Cardiac muscle cell (in vitro differentiated cells and primary cell): ENCODE measurements at places on chromosomes 5 and 9. TPM values are rescaled to one million over a fixed set of nuclear protein-coding genes. Genes with fewer than 3 reads are reported as not detected.

- no peaks in the 10 kb centered on the region for H3K36me3 ChIP-seq
- DNase-seq = no peak
- no peak overlapping the region for H3K27ac ChIP-seq
- H3K4me3 ChIP-seq = no peak overlapping the region
- H3K4me1 ChIP-seq = no peaks in the 10 kb centered on the region
Measured at GRCh38 chr9:88917375-88917774, 73.9 kb upstream of the S1PR3 start.

- no peak for DNase-seq
- no peak overlapping the region for H3K27ac ChIP-seq
- H3K4me1 ChIP-seq = peaks cover 33% of the 10 kb centered on the region
- H3K36me3 ChIP-seq = no peaks in the 10 kb centered on the region
Measured at GRCh38 chr9:20495098-20495497, 127.2 kb downstream of the MLLT3 start.

- no peaks in the 10 kb centered on the region for H3K4me1 ChIP-seq
- no peaks in the 10 kb centered on the region for H3K36me3 ChIP-seq
- no peak overlapping the region for H3K4me3 ChIP-seq
- H3K27ac ChIP-seq = no peak overlapping the region
Measured at GRCh38 chr9:122453677-122454135, 24.0 kb downstream of the OR1J1 start.

DNA sequence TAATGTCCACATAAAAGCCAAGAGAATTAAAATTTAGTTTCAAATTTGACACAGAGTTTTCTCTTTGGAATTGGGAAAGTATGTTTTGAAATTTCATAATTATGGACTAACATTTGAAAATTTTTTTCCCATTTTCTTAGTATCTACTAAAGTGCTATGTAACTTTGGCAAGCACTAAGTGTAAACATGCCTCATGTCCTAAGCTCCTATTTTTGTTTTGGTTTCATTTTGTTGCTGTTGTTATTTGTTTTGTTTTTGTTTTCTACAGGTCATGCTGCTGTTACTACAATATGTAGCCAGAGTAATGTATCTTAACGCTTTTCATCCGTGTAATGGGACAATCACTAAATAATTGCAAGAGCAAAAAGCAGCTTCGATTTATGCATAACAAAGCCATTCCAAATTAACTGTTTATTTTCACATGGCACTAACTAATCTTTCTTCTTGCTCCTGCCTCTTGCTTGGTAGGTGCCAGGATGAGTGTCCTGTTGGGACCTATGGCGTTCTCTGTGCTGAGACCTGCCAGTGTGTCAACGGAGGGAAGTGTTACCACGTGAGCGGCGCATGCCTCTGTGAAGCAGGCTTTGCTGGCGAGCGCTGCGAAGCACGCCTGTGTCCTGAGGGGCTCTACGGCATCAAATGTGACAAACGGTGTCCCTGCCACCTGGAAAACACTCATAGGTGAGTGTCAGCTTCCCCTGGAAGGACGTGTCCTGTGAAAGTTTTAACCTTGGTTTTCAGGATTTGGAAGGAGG lies 107.3 kb upstream of the PRRC1 start:
- H3K4me1 ChIP-seq = peaks cover 10% of the 10 kb centered on the region
- no peaks in the 10 kb centered on the region for H3K36me3 ChIP-seq
- no peak overlapping the region for H3K4me3 ChIP-seq
- H3K27ac ChIP-seq = no peak overlapping the region
- no peaks in the 10 kb centered on the region for H3K27me3 ChIP-seq
- DNase-seq = no peak

- no peaks in the 10 kb centered on the region for H3K27me3 ChIP-seq
- H3K27ac ChIP-seq = no peak overlapping the region
- H3K4me1 ChIP-seq = no peaks in the 10 kb centered on the region
- no peak for DNase-seq
Measured at GRCh38 chr5:18745042-18745987, 1111.1 kb downstream of the TAF11L14 start.

CCDC192 gene
- total RNA-seq = not detected in 2 replicates

JAKMIP2 gene
- 15.9 and 19.6 TPM in 2 replicates for total RNA-seq

NKD2 gene
- total RNA-seq = 3.4 and 4.4 TPM in 2 replicates

- H3K4me3 ChIP-seq = no peak overlapping the region
- no peak for DNase-seq
- peaks cover 16% of the 10 kb centered on the region for H3K4me1 ChIP-seq
- H3K27me3 ChIP-seq = no peaks in the 10 kb centered on the region
- H3K36me3 ChIP-seq = peaks cover 31% of the 10 kb centered on the region
- no peak overlapping the region for H3K27ac ChIP-seq
Measured at GRCh38 chr5:176529741-176530141, 7.5 kb downstream of the RNF44 start.

DNA sequence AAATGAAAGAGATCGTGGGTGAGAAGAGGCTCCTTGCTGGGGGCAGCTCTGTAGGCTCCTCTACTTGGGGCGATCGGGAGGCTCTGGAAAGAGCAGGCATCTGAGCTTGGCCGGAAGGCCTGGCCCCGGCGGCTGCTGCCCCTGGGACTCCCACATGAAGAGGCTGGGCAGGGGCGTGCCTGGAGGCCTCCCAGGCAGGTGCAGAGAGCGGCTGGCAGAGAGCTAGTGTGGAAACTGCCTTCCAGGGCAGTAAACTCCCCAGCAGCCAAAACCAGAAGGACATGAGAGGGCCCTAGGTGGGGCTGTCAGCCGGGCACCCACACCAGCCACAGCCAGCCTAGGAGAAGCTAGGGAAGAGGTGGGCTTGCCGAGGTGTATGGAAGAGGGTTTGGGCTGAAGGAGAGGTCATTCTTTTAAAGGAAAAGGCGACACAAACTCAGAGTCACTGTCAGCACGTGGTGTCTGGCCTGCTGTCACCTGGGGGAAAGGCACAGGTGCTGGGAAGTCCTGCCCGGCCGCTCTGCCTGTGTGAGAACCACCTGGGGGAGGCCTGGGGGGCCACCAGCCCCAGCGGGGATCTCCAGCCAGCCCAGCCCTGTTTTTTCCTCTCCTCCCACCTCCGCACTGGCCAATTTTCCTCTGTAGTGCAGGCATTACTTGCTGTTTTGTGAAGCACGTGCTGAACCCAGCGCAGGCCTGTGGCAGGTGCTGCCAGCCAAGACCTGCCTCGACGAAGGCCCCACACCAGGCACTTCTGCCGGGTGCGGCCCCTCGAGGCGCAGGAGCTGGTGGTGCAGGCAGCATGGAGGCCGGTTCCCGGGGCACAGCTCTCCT lies 44.8 kb upstream of the EGFL7 start:
- H3K27ac ChIP-seq = no peak overlapping the region
- no peaks in the 10 kb centered on the region for H3K36me3 ChIP-seq
- H3K4me3 ChIP-seq = no peak overlapping the region
- no peak for DNase-seq
- H3K4me1 ChIP-seq = peaks cover 16% of the 10 kb centered on the region

NR5A1 gene
- total RNA-seq = 0.12 TPM in 1 of 2 replicates, not detected in the other

- H3K4me1 ChIP-seq = peaks cover 5% of the 10 kb centered on the region
- H3K4me3 ChIP-seq = no peak overlapping the region
- no peak overlapping the region for H3K27ac ChIP-seq
Measured at GRCh38 chr9:133331221-133331620, 4.8 kb downstream of the SURF6 start.

DNA sequence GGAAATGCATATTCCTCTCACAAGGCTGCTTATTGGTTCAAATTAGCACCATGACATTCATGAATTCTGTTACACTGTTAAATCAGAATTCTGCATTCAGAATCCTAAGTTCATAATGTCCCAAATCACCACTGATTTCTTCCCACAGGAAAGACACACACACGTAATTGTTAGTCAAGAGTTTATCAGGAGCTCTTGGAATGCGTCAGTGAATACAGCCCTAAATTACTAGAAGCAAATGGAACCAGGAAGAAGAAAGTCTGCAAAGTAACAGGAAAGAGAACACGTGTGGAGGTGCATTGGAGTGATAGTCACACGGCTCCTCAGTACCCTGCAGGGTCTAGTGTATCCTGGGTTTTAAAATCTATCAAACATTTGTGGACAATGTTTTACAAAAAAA lies 110.2 kb downstream of the ANXA2R start:
- H3K27ac ChIP-seq = no peak overlapping the region
- H3K4me1 ChIP-seq = no peaks in the 10 kb centered on the region
- no peaks in the 10 kb centered on the region for H3K36me3 ChIP-seq
- DNase-seq = no peak

DNA sequence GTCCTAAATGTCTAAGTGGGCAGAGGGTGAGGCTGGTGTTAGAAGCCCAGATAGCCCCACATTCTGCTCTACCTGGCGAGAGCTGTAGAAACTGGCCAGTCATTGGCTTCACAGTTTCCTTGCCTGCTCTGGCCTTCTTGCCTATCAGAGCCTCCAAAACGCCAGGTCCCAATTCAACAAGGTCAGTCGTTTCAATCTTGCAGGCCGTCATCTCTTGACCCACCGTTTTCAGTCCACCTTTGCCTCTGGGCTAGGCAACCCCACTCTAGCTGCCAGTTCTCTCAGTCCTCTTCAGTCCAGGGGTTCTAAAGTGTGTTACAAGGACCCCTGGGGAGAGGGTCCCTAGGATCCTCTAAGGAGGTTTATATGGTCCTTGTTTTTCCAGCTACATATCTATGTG lies 20.0 kb upstream of the TIFAB start:
- peaks cover 99% of the 10 kb centered on the region for H3K27me3 ChIP-seq
- H3K36me3 ChIP-seq = no peaks in the 10 kb centered on the region
- H3K27ac ChIP-seq = no peak overlapping the region
- H3K4me1 ChIP-seq = peaks cover 6% of the 10 kb centered on the region
- H3K4me3 ChIP-seq = no peak overlapping the region
